A549 treated with Mapracorat at 1 μM for 4 hours (cell line): ENCODE measurements at places on chromosomes 5 and 9. TPM values are rescaled to one million over a fixed set of nuclear protein-coding genes. Genes with fewer than 3 reads are reported as not detected.

Gene WDR70
- 10.7 to 13.7 TPM (median 12.2 TPM) in 5 replicates for total RNA-seq

Gene ROPN1L
- 1.1 to 2.9 TPM (median 2.6 TPM) in 5 replicates for total RNA-seq

Gene NR4A3
- total RNA-seq: 1.7 to 2.9 TPM (median 2.0 TPM) in 5 replicates

Gene CARD6
- 2.6 to 3.5 TPM (median 3.1 TPM) in 5 replicates for total RNA-seq
